ENCODE measurements at places on chromosomes 2 and 18. TPM values are rescaled to one million over a fixed set of nuclear protein-coding genes. Genes with fewer than 3 reads are reported as not detected.

Gene ZEB2
- total RNA-seq = 12.5 TPM

Gene CMPK2
- 1.5 TPM for total RNA-seq

Gene ADRA2B
- not detected for total RNA-seq

Gene CKAP2L
- 3.0 TPM for total RNA-seq

Gene POTEJ
- 0.09 TPM for total RNA-seq

Gene PLEKHH2
- total RNA-seq = 0.28 TPM

Gene CNDP1
- total RNA-seq = not detected

Gene DYNAP
- not detected for total RNA-seq

Gene MERTK
- total RNA-seq = 17.3 TPM

Gene ERFE
- 0.66 TPM for total RNA-seq

Gene STRADB
- 26.5 TPM for total RNA-seq

Gene TEKT4
- total RNA-seq = not detected

Gene SP140
- total RNA-seq = not detected

Gene NR4A2
- total RNA-seq = under 0.01 TPM
